NB4 (cell line): ENCODE measurements at places on chromosomes 4 and X.

DNA sequence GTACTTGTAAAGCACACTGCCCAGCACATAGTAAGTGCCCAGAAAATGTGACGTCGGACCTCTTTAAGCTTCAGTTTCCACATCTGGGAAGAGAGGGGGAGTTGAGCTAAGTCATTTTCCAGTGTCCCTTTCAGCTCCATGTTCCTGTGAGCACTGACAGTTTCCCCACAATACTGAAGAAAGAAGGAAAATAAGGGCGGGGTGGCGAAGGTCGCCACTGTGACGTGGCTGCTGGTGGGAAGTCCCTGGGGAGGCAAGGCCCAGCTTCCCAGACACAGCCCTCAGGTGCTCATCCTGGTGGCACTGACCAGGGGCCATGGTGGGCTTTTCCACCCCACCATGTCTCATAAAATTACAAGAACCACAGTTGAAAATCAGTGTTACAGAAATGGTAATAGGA is 121.8 kb downstream of the PTTG2 start:
- DNase-seq = no peak

- DNase-seq = no peak
Observed at GRCh38 chr4:38015886-38016515, 55.8 kb downstream of the PTTG2 start.

DNA sequence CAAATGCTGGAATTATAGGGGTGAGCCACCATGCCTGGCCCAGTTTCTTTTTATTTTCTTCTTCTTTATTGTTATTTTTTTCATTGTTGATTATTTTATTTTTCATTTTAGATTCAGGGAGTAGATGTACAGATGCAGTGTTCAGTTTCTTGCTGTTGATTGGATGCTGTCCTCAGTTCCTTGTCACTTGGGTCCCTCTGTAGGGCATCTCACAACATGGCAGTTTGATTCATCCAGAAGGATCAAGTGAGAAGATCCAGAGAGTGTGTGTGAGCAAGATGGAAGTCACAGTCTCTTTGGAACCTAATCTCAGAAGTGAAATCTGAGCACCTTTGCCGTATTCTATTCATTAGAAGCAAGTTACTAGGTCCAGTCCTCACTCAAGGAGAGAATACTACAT is 20.9 kb downstream of the HMGB3 start:
- peak; percentile 18 for DNase-seq

DNA sequence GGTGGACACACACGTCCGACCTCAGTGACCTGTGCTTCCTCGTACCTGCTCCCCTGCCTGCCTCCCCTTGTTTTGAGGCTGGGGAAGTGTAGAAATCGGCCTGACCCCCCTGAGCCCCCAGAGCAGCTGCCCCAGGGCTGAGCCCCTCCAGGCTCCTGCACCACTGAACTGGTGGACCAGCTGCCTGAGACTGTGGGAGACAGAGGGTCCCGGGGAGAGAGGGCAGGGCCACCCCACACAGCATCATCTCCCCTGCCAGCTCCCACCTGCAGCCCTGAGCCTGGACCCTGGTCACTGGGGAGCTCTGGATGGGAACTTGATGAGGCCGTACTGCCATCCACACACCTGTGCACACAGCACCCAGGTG is 15.0 kb upstream of the NAT8L start:
- DNase-seq = no peak

- DNase-seq = peak; percentile 76
Observed at GRCh38 chr4:15654593-15655222, 449 bp downstream of the FBXL5 start.

DNA sequence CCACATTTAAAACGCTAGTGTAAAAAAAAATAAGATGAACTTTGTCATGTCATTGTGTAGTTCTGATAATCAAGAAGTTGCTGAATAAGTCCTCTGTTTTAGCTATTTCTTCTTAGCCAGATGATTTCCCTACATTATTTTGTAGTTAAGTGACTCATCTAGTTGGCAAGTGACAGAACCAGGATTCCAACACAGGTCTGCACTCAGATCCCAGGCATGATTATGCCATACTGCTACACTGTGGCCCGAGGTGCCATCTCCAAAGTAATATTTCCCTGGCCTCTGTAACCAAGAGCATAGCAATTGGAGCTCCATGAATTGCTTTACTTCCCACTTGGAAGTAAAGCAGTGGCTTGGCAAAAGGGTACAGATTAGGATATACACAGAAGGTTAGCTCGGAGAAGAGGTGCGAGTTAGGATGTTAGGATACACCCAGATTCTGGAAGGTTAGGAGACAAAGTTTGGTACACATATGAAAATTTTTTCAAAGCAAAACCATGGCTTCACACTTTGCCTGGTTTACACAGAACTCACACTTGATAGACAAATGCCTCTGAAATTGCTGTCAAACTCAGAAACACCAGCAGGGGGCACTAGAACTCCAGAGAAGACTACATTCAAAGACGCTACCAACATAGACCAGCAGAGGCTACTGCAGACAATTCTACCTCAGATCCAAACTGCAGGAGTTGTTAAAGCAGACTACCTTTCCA is 41.4 kb downstream of the SRPX2 start:
- peak; percentile 73 for DNase-seq

- DNase-seq = no peak
Observed at GRCh38 chrX:66634272-66634671, 4.6 kb downstream of the EDA2R start.

DNA sequence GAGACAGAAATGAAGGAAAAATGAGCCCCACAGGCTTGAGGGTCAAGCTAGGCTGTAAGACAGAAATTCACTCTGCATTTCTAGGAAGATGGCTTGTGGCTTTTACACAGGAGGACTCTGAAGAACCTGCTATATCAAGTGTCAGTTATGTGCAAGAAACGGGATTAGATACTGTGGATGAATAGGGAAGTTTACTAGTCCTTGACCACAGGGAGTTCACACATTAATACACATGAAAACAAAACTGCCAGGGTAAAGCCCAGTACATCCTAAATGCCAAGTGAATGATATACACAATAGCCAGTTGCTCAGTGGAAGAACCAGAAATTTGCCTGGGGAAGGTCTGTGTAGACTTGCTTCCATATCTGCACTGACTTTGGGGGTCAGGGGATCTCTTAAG is 53.5 kb downstream of the TMEM131L start:
- DNase-seq = peak; percentile 62

DNA sequence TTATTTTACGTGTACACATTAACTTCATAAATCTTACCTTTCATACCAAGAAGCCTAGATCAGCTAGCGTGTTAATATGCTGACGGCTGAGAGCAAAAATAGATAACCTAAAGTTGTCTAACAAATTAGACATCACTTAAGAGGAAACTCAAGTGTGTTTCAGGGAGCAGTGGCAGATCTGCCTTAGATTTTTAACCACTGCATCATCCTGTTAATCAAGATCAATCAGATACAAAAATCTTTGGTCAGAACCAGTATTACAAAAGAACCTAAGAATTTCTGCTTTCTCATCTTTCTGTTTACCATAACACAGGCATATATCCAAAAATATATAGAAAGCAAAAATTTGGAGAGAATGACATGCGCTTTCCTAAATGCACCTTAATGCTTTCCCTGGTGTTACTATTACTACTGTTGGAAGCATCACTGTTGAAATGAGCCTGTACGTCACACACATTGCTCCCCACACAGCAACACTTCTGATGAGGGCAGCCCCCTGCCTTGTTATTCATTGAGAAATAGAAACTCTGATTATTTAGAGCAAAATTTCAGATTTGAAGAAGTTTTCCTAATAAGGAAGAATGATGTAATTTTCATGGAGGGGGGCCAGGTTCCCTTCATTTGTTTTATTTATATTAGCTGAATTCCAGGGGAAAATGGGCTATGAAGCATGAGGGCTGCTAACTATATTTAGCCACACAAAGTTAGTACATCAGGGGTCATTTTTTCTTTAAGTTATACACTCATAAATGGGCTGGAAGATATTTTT is 152.3 kb downstream of the CBR4 start:
- DNase-seq = no peak

DNA sequence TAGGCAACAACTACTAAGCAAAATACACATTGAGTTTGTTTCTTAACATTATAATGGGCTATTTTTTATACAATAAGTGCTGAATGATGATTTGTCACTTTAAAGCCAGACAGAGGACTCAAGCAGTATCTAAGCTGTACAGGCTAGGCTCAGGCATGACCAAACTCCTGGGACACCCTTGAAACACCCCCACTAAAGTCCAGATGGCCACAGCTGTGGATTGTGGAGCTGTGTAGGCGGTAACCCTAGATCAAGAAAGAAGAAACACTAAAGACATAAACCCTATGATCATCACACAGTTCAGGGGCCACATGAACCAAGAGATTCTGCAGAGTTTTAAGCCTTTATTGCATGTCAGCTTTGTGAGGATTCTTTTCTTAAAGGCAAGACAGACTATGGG is 25.1 kb downstream of the TAB3 start:
- no peak for DNase-seq

DNA sequence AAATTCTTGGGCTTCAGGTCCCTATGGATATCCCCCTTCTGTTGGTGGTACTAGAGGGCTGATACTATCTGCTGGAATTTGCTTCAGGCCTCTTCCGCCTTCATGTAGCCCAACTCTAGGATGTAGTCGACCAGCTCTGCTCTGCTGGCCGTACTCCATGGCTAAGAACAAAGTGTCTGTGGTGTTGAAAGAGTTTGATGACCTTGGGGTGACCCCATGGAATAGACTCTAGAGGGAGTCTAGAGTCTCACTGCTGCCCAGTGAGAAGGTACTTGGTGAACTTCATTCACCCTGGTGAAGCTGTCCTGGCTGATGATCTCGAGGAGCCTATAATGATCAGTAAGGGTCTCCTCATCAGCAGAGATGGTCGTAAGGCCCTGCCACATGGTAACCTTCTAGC is 11.7 kb downstream of the SOWAHB start:
- DNase-seq = no peak

DNA sequence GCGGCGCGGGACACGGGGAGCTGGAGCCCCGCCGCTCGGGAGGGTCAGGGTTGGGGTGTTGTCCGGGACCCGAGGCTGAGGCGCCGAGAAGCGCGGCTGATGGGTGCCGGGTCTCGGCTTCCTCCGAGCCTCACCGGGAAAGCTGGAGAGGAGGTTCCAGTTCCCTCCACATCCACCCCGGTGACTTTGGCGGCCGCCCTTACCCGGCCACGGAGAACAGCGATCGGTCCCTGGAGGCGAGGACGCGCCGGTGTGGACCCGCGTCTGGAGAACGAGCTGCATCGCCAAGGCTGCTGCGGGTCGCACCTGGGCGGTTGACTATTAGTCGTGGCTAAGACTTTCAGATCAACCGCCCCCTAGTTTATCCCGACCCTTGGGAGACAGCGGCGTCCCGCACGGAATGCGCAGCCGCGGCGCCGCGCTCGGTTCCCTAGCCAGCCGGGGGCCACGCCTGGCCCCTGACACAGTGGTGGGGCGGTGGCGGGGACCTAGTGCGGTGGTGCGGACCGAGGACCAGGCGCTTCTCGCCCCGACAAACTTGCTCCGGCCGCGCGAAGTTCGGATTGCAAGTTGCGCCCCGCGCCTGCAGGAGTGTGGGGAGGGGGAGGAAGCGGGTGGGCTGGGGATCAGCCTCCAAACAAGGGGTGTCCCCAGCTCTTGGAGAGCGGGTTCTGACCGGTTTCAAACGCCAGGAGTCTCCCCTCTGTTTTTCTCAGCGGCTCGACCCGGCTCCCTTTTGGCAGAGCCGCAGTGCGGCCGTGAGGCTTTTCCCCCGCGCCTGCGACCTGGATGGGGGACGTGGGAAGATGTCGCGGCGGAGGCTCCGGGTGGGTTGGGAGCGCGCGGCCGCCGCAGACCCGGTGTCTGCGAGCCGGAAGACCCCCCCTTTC is 568 bp downstream of the FHDC1 start:
- DNase-seq = peak; percentile 14

DNA sequence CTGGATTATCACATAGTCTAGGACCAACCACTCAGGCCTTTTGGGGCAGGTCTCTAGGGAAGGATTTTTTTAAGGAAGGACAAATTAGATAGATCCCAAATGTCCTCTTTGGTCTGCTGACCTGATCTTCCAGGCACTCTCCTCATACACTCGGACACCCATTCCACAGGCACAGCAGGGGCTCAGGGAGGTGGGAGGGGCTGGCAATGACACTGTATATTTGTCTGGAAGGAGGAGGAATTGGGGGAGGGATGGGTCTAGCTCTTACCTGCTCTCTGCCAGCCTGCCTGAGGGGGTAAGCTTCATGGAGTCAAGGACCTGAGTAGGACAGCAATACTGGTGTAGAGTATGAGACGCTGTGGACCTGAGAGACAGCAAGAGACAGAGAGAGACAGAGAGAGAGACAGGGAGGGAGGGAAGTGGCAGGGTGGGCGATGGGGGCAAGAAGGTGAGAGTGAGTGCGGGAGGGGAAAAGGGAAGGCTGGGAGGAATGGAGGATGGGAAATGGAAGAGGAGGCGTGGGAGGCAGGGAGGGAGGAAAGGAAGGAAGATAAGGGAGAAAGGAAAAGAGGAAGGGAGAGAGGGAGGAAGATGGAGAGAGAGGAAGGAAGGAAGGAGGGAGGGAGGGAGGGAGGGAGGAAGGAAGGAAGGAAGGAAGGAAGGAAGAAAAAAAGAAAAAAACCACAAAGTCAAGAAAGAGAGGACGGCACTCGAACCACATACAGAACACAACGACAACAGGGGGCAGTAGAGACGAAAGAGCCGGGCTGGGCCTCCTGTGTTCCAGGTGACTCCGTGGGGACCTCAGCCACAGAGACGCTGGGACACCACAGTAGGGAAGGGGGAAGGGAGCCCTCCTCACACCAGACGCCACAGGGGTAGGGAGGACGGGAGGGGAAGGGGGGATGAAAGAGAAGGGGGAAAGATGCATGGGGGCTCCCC is 1.8 kb downstream of the IQSEC2 start:
- DNase-seq = no peak

DNA sequence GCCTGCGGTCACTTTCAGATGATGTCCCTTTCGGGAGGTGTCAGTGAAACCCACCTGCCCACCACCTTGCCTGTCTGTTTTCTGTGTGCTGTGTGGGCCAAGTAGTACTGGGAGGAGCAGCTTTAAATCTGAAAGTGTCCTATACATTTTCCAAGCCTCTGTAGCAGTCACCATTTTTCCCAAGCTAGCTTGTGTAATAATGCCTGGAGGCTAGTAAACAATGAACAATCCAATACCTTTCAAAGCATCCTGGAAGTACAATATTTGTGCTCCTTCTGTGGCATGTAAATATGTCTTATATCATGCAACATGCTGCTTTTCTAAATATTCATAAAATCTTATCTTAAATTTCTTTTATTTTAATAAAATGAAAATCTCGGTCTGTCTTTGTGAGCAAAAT is 111.6 kb upstream of the C1GALT1C1 start:
- no peak for DNase-seq

- no peak for DNase-seq
Observed at GRCh38 chrX:124940531-124940930, 379.1 kb upstream of the TEX13C start.

GRCh38 chr4:88828842-88829571 is 131.4 kb upstream of the NAP1L5 start:
- no peak for DNase-seq

DNA sequence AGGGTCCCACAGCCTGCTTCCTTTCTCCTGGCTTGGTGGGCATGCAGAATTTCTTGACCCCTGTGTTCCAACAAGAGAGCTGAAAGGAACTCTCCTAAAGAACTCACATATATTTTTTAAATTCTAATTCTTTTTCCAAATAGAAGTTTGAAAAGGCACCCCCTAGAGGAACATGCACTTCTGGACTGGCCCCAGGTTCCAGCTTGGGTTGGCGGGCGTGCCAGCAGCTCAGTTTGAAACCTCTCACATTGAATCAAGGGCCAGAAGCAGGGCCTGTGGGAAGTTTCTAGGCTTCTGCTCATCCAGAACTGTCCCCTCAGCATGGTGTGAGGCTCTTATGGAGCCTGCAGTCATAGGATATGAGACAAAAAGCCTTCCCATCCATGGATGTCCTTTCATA is 132.6 kb downstream of the ATG4A start:
- no peak for DNase-seq

- peak; percentile 14 for DNase-seq
Observed at GRCh38 chr4:90769251-90769650, 642.1 kb downstream of the CCSER1 start.

GRCh38 chrX:8632924-8633323 is 99.0 kb downstream of the ANOS1 start:
- DNase-seq = no peak
